ENCODE measurements at places on chromosomes 6 and 20. TPM values are rescaled to one million over a fixed set of nuclear protein-coding genes. Genes with fewer than 3 reads are reported as not detected.
A peak's percentile ranks its signal among the peaks of the same experiment; 100 is the strongest.

DNA sequence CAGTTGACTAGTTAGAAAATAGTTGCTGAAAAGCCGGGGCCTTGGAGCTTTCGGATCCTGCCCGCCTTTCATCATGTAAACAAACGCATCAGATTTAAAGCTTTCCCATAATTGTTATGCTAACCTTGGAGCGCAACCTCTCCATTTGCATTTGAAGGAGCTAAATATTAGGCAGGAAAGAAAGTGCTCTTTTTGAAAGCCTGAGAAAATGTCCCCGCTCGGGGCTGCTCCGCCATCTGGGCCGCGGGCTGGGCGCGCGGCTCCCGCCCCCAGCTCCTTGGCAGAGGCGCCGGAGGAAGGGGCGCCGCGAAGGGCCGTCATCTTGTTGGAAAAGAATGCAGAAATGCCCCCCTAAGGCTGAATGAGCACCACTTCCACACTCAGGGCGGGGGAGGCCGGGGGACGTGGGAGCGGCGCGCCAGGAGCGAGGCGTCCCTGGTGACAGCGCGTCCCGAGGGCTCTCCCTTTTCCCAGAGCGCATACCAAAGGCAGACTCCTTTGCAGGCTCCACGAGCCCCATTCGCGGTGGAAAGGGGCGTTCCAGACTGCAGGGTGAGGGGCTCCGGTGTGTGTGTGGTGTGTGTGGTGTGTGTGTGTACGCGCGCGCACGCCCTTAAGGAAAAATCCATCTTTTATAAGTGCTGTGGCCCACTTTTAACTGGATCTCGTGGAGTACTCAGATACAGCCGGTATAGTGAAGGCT, 145.6 kb upstream of the ID4 start:
- no peak for DNase-seq

- DNase-seq: no peak
Observed at GRCh38 chr6:41228096-41228495, at the start of gene TREML4. TSS of gene TREML4 (plus strand) at chr6:41228349. CDS start at chr6:41228428, 79 bp downstream.

DNA sequence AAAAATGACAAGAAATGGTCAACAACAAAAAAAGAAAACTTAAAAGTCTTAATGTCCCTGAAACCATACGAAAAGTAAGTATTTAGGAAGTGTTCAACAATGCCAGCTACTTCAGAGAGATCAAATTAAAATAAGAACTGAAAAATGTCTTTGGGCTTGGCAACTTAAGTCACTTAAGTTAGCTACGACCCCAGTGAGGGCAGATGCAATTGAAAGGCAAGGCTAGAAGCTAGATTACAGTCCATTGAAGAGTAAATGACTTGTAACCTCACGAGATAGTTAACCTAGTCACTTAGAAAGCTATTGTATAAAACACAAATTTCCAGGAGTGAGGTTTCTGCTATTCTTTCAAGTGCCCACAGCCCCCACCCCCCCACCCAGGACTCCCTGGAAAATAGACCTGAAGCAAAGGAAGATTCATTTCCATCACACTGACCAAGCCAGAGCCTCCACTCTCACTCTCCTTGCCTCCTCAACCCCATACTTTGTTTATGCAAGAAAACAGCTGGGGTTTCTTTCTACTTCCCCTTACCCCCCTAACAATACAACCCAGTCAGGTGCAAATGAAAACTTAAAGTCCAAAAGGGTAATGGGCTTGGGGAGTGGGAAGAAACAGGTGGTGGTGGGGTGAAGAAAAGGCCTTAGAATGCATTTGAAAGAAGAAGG, 14.6 kb downstream of the RTN4IP1 start:
- DNase-seq: no peak

DNA sequence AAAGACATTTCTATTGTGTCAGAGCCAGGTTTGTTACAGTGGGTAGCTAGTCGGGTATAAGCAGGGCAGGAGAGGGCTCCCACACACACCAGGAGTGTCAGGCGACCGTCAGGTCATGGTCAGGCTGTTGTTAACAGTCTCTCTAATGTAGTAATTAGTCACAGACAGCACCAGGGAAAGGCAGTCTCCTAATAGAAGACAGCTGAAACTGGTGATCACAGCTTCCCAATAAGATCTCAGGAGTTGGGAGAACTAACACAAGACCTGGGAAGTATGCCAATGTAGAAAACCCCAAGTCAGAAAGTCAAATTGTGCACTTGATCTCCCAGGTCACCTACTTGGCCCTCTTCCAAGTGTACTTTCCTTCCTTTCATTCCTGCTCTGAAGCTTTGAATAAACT, 53.0 kb upstream of the GPR6 start:
- DNase-seq: no peak

GRCh38 chr6:8743170-8743745, 307.9 kb upstream of the SLC35B3 start:
- no peak for DNase-seq

DNA sequence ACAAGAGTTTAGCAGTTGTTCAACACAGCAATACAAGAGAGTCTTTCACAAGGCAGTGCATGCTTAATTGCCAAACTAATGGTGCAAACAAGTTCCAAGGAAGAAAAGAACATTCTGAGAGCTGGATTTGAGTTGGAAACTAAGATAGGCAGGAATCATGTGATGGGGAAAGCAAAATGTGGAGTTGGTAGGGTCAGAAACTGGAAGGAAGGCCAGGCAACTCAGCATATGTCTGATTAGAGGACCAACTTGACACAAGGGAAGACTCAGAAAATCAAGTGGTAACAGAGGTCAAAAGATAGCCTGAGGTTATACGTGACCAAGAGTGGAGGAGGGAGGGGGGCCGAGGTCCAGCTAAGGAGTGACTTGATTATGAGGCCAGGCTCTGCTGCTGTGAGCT, 117.3 kb downstream of the SMLR1 start:
- no peak for DNase-seq

- DNase-seq: no peak
Observed at GRCh38 chr20:10781526-10781925, 107.7 kb upstream of the JAG1 start.

GRCh38 chr20:55579802-55580201, 425.5 kb downstream of the CBLN4 start:
- DNase-seq: no peak

DNA sequence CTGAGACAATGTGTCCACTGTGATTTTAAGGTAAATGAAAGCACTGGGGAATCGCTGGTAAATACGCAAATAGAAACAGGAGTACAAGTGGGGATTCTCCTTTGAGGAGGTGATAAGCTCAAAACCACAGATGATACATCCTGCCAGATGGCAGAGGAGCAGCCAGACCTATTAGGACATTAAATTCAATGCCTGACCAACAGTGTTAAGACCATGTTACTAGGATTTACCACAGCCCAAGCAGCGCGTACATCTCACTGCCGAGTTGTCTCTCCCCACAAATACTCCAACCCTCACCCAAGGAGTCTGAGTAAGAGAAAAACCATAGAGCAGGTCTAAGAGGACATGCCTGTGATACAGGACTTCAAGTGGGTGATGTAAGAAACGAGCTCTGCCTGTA, 68.9 kb upstream of the TULP1 start:
- no peak for DNase-seq

DNA sequence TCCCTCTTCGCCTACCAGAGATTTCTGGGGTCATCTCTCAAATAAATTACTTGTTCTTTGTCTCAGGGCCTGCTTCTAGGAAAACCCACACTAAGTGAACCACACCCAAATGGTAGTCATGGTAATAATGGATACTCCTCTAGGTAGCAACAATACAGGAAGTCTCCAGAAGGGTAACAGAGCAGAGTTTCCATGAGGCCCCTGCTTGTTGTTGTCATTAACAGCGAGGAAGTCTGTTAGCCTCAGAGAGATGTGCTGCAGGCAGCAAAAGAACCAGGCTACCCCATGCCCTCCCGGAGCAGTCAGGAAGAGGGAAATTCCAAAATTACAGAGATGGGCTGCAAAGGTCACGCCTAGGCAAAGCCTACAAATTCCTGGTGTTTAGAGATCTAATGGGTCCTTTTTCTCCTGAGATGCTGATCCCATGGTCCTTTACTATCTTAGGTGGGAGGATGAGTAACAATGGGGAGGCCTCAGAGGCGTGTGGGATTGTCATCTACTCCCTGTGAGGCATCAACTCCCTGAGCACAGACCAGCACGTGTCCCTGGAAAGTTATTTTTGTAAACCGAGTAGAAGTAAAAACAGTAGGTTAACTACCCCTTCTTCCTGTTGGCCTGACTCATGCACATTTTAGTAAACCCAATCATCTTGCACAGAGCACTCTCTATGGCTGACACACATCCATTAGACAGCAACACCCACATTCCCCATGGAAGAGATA, 10.1 kb downstream of the ISM1 start:
- DNase-seq: peak; percentile 78

GRCh38 chr6:16067568-16067967, 61.3 kb upstream of the MYLIP start:
- DNase-seq: no peak

- DNase-seq: no peak
Observed at GRCh38 chr6:80642452-80642851, 536.0 kb downstream of the BCKDHB start.

DNA sequence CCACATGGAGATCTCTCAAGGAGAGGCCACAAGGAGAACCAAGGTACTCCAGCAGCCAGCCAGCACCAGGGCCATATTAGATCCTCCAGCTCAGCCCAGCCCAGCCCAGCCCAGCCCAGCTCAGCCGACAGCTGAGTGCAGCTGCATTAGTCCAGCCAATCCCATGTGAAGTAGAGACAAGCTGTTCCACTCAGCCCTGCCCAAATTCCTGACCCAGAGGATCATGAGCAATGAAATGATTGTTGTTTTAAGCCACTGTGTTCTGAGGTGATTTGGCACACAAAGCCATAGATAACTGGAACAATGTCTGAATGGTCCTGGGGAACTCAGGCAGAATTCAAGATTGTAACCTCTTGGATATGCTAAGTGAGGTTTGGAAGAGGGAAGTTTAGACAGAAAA, 59.5 kb upstream of the BMP2 start:
- DNase-seq: no peak

GRCh38 chr6:15474196-15474595, 188.6 kb downstream of the DTNBP1 start:
- DNase-seq: no peak

DNA sequence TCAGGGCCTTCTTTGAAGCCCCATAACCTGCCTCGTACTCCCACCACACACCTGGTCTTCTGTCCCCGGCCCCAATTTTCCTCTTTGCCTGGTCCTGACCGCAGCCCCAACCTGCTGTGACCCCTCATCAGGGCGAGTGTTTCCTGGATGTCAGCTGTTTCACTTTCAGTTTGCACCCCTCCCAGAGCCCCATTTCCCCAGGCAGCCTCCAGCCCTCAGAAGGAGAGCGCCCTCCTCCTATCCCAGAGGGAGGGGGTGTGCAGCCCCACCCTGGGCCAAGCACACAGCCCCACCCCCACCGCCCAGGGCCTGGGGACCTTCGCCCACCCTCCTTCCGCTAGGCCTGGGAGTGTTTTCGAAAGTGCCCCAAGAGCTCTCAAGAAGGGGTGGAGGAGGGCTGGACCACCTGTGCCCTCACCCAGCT, 1.5 kb downstream of the BAK1 start:
- DNase-seq: peak; percentile 77

- DNase-seq: no peak
Observed at GRCh38 chr20:53522696-53523095, 70.9 kb downstream of the ZNF217 start.

DNA sequence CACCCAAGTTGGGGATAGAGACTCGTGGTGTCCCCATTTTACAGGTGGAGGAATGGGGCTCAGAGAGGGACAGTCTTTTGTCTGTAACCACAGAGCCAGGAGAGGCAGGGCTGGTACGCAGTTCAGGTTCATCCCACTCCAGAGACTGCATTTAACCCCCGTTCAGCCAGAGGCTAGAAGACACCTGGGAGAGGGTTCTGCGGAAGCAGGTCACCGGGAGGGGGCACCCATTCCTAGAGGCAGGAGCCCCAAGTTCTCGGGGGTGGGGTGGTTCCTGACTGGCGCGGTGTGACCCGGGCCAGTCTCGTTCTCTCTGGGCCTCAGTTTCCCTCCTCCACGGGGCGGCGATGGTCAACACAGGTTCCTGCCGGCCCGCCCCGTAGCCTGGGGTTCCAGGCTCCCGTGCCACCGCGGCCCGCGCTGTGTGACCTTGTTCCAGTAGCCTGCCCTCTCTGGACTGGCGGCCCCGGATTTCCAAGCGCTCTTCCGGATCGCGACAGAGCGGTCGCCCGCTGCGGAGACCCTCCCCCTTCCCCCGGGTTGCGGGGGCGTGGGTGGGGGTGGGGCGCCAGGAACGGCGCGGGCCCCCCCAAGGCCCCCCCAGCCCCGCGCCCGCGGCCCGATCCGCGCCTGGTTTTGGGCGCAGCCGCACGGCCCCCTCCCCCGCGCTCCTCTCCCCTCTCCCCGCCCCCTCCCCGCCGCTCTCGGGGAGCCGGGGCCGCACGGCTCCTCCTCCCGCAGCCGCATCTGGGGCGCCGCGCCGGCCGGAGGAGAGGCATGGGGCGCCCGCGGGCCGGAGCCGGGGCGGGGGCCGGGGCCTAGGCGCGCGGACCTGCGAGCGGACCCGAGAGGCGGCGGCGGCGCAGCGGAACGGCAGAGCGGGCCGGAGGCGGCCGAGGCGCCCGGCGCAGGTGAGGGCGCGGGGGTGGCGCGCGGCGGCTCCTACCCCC, at the start of gene DLGAP4:
Gene DLGAP4 (plus strand): TSS at position 738 of the 950 bp plus-strand sequence. CDS start 125,379 bp downstream, outside the sequence.
- DNase-seq: no peak

DNA sequence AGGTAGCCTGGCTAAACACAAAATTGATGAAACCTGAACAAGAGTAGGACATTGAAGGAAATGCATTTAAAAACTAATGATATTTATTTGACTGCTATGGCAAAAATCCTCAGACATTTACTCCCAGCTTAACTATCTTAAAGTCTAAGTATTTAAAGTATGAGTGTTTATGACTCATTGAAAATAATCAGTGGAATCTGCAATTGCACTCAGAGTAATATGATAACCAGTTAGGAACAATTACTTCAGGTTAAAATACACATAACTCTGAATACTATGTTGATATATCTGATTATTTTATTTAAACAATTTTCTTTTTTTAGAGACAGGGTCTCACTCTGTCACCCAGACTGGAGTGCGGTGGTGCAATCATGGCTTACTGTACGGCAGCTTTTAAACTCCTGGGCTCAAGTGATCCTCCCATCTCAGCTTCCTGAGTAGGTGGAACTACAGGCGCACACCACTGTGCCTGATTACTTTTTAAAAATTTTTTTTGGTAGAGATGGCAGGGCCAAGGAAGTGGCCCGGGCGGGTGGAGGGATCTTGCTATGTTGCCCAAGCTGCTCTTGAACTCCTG, 43.9 kb downstream of the FILIP1 start:
- DNase-seq: no peak

- no peak for DNase-seq
Observed at GRCh38 chr20:22781869-22782268, 197.5 kb upstream of the FOXA2 start.

GRCh38 chr6:152087096-152087495, 279.6 kb downstream of the ESR1 start:
- DNase-seq: no peak

GRCh38 chr6:38271081-38271480, 368.6 kb downstream of the BTBD9 start:
- no peak for DNase-seq

Gene TOX2
- total RNA-seq: 1.9 TPM

Gene SAMD3
- 50.9 TPM for total RNA-seq

Gene BMP2
- not detected for total RNA-seq

Gene PHACTR1
- total RNA-seq: 0.32 TPM

Gene CST11
- total RNA-seq: not detected

Gene AURKA
- 83.0 TPM for total RNA-seq

Gene WFDC5
- total RNA-seq: not detected

Gene ELOVL2
- not detected for total RNA-seq

Gene SALL4
- total RNA-seq: not detected

Gene PBOV1
- not detected for total RNA-seq

Gene SMLR1
- not detected for total RNA-seq

Gene ZNF165
- total RNA-seq: 0.77 TPM
